Hematopoietic multipotent progenitor cell treated with erythropoietin and hydrocortisone succinate and interleukin-3 and kit ligand, for 6 days (in vitro differentiated cells): ENCODE measurements at places on chromosomes 1 and 21.

DNA sequence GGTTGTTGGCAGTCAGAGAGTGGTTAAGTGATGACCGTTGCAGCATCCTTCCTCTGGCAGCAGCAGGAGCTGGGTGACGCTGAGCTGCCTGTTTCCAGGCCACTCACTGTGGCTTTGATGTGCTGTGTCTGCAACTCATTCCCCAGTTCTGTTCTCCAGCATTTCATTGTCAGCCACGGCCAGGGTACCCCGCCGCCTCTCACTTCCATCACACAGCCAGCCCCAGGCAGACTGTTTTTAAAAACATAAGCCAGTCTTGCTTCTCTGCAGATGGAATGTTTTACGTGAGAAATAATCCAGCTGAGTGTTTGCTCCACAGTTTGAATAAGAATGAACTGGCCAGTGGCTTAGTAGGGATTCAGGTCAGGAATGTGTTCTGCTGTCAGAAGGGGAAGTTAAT is 21.5 kb upstream of the ST6GALNAC3 start:
- peak; percentile 41 for DNase-seq

- DNase-seq: no peak
Observed at GRCh38 chr21:40169971-40170370, 302.7 kb downstream of the PCP4 start.

GRCh38 chr1:53704304-53704703 is 34.7 kb downstream of the GLIS1 start:
- DNase-seq: no peak

DNA sequence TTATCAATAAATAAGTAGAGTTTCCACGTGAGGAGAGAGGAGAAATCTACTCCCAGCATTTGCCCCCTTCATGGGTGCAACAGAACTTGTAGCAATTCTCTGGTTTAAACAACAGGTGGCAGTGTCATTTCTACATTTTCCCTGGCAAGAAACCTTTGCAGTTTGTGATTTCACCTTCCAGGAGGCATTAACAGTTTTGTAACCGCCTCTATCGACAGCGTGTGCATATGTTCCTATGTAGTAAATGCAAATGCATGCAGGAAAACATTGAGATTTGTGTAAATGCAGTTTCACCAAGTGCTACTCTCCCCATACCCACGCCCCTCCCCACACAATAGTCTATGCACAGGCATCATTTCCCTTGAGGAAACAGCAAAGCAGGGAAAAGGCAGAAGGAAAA is 494.7 kb downstream of the SMYD3 start:
- peak; percentile 78 for DNase-seq

- no peak for DNase-seq
Observed at GRCh38 chr1:52056937-52057231, 789 bp downstream of the BTF3L4 start.

DNA sequence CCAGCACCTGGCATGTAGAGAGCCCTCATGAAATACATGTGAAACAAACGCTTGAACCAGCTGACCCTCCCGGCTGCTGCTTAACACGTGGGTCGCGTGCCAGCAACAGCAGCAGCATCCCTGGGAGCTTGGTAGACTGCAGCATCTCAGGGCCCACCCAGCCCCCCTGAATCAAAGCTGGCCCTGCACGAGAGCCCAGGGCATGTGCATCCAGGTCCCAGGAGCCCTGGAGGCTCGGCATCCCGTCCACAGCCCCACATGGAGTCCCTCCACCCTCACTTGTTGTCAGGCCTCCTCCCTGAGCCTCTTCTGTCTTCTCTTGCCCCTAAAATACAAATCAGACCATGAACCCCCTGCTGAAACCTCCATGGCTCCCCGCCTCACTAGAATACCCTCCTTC is 123.1 kb downstream of the MATN1 start:
- DNase-seq: no peak
